Activated T-helper 17 cell treated with anti-CD3 and anti-CD28 coated beads, Interleukin-2, amount 50 U/mL, for 72 hours (primary cell): ENCODE measurements at places on chromosomes 1 and 21.
A peak's percentile ranks its signal among the peaks of the same experiment; 100 is the strongest.

GRCh38 chr1:244010191-244010590 is 40.9 kb upstream of the ZBTB18 start:
- no peaks in the 10 kb centered on the region for H3K4me1 ChIP-seq
- no peak overlapping the region for H3K27ac ChIP-seq
- no peaks in the 10 kb centered on the region for H3K36me3 ChIP-seq
- H3K27me3 ChIP-seq, result peaks cover 6% of the 10 kb centered on the region
- peak; percentile 98 for ATAC-seq
- H3K4me3 ChIP-seq, result no peak overlapping the region

- peaks cover 29% of the 10 kb centered on the region for H3K4me1 ChIP-seq
- peak overlapping the region; percentile 90 for H3K4me3 ChIP-seq
- H3K27ac ChIP-seq, result peak overlapping the region; percentile 96
- H3K36me3 ChIP-seq, result peaks cover 87% of the 10 kb centered on the region
Measured at GRCh38 chr1:153944005-153944826, 2.3 kb downstream of the DENND4B start.

DNA sequence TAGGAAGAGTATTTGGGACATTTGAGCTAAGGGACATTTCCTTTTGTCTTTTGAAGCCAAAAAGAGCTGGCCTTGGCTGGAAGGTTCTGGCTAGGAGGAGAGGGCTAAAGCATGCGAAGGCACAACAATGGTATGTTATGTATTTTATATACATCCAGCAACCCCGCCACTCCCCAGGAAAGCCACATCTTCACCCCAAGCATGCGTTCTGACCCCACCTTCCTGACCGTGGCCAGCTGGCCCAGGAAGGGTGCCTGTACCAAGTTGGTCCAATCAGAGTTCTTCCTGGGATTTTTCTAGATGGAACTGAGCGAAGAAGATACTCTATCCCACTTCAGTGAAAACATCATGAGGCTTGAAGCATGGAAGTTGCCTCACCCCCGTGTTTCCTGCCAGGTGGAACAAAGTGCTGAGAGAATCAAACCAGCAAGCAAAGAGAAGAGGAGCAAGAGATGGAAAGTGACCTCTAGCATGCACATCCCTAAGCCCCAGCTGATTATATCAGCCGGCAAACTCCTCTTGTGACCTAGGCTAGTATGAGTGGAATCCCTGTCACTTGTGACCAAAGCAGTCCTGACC is 82.7 kb downstream of the BCAR3 start:
- no peaks in the 10 kb centered on the region for H3K36me3 ChIP-seq
- no peaks in the 10 kb centered on the region for H3K4me1 ChIP-seq
- ATAC-seq, result no peak

GRCh38 chr1:154567386-154568156 is at the start of gene CHRNB2:
Gene CHRNB2, plus strand, starts transcription at chr1:154567778. Its CDS starts 267 bp downstream, at chr1:154568045.
- peak within 1 kb of the TSS; percentile 42 for H3K4me3 ChIP-seq
- no peaks in the 10 kb centered on the region for H3K36me3 ChIP-seq
- H3K27ac ChIP-seq, result no peak within 1 kb of the TSS
- H3K4me1 ChIP-seq, result peaks cover 4% of the 10 kb centered on the region

DNA sequence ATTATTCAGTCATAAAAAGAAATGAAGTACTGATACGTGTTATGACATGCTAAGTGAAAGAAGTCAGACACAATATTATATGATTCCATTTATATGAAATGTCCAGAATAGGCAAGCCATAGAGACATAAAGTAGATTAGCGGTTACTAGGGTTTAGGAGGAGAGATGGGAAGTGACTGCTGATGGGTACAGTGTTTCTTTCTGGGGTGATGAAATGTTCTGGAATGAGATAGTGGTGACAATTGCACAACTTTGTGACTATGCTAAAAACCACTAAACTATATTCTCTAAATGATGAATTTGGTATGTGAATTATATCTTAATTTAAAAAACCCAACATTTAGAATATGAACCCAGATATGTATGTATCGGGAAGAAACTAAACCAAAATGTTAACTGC is 27.6 kb downstream of the IPP start:
- no peaks in the 10 kb centered on the region for H3K4me1 ChIP-seq
- no peaks in the 10 kb centered on the region for H3K27me3 ChIP-seq
- H3K36me3 ChIP-seq, result peaks cover 10% of the 10 kb centered on the region
- ATAC-seq, result no peak
- H3K27ac ChIP-seq, result no peak overlapping the region
- no peak overlapping the region for H3K4me3 ChIP-seq

DNA sequence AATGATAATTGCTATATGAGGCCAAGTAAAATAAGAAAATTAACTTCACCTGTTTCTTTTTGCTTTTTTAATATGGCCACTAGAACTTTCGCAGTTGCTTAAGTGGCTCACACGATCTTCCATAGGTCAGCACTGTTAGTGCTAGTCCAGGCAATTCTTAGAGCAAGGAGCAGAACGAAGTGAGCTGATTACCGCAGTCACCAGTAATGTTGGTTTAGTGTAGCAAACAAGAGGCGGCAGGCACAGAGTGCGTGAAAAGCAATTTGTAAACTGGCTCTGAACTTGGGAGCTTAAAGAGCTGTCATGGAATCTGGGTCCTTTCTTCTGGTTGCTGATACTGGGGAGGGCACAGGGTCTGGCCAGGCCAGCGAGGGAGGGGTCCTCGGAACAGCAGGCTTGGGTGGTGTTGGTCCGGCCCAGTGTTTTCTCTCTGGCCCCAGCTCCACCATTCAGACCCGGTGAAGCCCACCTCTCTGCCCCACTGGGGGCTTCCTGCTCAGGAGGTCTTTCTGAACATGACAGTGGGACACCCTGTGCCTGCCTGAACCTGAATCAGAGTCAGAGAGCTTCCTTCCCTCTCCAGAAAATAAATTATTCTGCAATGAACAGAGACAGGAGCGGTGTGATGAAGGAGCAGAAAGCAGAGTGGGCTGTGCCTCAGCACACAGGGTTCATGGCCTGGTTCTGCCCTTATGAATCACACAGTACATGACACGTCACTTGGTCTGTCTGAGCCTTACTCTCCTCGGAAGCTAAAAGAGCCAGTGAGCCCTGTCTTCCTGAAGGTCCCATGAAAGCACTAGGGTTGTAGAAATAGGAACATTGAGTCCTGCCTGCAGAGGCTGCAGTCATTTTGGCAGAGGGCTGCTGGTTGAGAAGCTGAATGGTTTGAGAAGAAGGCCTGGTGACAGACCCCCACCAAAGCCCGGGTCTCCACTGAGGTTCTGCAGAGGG is 11.9 kb downstream of the ETS2 start:
- no peaks in the 10 kb centered on the region for H3K27me3 ChIP-seq
- H3K27ac ChIP-seq, result no peak overlapping the region
- H3K36me3 ChIP-seq, result peaks cover 100% of the 10 kb centered on the region

- no peak overlapping the region for H3K4me3 ChIP-seq
- ATAC-seq, result no peak
- no peak overlapping the region for H3K27ac ChIP-seq
Measured at GRCh38 chr21:23638131-23638695, 1969.1 kb downstream of the MRPL39 start.

DNA sequence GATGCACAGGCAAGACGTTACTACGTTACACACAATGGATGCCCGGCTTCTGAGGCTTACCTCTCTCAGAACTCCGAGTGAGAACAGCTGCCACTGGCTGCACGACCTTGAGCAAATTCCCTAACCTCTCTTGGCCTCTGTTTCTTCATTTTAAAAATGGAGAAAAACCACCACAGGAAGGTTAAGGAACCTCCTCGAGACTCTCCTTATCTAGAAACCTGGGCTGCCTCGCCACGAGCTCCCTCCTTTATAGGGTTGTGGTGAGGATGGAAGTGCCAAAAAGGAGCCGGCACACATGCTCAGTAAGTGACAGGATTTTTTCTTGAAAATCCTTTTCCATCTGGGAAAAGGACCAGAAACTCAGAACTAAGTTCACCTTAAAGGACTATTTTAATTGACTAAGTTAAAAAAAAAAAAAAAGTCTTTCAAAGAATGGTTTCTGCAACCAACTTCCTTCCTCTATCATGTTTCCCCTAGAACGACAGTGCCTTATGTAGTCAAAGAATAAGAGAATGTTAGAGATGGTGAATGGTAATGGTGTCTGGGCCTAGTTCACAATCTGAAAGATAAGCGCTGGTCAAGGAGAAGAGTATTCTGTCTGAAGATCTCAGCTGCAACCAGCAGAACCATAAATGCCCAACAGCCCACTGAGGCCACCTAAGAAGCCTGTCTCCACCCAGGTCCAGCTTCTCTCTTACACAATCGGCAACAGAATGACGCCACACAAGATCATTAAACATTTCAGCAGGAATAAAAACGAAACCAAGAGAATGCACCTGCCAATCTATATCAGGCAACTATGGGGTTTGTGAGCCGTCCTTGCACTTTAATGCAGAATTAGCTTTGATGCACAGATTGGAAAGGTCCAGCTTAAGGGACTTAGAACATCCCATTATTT is 64.9 kb downstream of the SLC45A1 start:
- peaks cover 55% of the 10 kb centered on the region for H3K36me3 ChIP-seq
- peaks cover 46% of the 10 kb centered on the region for H3K4me1 ChIP-seq
- H3K4me3 ChIP-seq, result peak overlapping the region; percentile 72
- no peaks in the 10 kb centered on the region for H3K27me3 ChIP-seq
- H3K27ac ChIP-seq, result peak overlapping the region; percentile 67
- peak; percentile 27 for ATAC-seq

DNA sequence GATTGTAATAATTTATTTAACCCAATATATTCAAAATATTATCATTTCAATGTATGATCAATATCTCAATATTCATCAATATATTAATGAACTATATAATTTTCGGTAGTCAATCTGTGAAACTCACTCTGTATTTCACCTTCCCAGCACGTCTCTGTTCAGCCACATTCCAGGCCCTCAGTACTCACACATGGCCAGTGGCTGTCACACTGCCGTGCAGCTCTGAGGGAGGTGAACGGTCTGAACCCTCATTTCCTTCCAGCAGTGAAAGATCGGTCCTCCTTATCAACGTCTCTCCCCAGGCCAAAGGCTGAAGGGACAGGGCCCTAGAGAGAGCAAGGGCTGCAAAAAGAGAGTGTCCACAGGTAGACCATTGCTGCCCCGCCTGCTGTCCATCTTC is 39.5 kb upstream of the ZNF124 start:
- H3K27ac ChIP-seq, result peak overlapping the region; percentile 56
- H3K27me3 ChIP-seq, result no peaks in the 10 kb centered on the region
- peaks cover 40% of the 10 kb centered on the region for H3K36me3 ChIP-seq
- ATAC-seq, result no peak

DNA sequence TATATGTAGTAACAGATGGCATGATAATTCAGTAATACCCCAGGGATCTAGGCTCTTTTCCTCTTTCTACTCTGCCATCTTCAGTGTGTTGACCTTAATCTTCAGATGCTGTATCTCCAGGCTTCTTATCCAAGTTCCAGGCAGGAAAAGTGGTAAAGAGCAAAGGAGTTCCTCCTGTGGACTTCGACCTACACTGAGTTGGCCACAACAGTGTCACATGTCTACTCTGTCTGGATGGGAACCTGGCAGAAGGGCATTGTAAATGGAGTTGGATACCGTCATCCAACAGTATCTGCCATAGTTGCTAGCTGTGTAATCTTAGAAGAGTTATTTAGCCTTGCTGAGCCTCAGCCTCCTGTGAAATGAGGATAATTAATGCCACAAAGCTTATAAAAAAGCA is 21.9 kb downstream of the IL23R start:
- H3K4me1 ChIP-seq, result peaks cover 5% of the 10 kb centered on the region
- no peak overlapping the region for H3K4me3 ChIP-seq

- H3K27ac ChIP-seq, result no peak overlapping the region
- no peak overlapping the region for H3K4me3 ChIP-seq
- ATAC-seq, result peak; percentile 36
- H3K36me3 ChIP-seq, result no peaks in the 10 kb centered on the region
- H3K4me1 ChIP-seq, result peaks cover 5% of the 10 kb centered on the region
Measured at GRCh38 chr1:234631721-234632125, 21.7 kb upstream of the IRF2BP2 start.

DNA sequence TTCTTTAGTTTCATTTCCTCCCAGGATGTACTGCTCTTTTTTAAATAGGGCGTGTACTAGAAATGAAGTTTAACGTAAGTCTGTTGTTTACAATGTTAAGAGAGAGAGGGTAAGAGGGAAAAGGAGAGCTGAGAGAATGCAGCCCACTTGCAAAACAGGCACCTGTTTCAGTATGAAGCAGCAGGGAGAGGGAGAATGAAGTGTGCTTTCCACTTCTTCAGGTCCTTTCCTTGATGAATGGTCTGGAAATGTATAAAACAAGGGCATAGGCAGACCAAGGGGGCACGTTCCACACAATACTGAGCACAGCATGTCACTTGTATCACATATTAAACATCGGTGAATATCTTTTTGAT is 2.0 kb downstream of the KCNA3 start:
- H3K27ac ChIP-seq, result peak overlapping the region; percentile 100
- peak; percentile 47 for ATAC-seq
- peaks cover 27% of the 10 kb centered on the region for H3K4me1 ChIP-seq
- H3K27me3 ChIP-seq, result no peaks in the 10 kb centered on the region
- H3K36me3 ChIP-seq, result peaks cover 40% of the 10 kb centered on the region

DNA sequence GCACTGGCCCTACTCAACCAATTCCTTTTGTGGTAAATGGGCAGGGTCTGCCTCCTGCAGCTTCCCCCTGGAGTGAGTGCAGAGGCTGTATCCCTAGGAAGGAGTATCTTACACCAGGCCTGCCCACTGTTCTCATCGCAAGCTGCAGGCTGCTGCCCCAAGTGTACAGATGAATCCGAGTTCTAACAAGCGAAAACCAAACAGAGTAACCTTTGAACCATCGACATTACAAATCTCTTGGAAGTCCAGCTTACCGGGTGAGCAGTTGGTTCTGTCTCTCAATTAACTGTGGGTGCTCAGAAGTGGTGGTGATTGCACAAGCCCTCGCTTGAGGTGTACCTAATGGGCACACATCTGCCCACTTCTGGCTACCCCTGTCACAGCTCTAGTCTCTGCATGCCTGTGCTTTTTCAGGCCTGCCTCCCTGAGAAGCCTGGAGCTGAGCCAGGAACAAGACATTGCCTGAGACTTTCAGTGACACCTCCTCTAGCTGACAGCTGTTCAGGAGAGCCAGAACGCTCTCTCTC is 22.7 kb downstream of the INAVA start:
- no peak overlapping the region for H3K27ac ChIP-seq
- H3K36me3 ChIP-seq, result no peaks in the 10 kb centered on the region
- H3K27me3 ChIP-seq, result peaks cover 7% of the 10 kb centered on the region
- no peak overlapping the region for H3K4me3 ChIP-seq

GRCh38 chr1:215636258-215636965 is 69.3 kb downstream of the KCTD3 start:
- H3K27me3 ChIP-seq, result peaks cover 8% of the 10 kb centered on the region
- H3K4me1 ChIP-seq, result no peaks in the 10 kb centered on the region
- H3K4me3 ChIP-seq, result no peak overlapping the region
- H3K36me3 ChIP-seq, result no peaks in the 10 kb centered on the region
